Left lobe of liver (tissue), 2 donors: ENCODE measurements at places on chromosomes 3 and 15.

GRCh38 chr3:21920421-21920861, 169.4 kb upstream of the ZNF385D start:
- DNase-seq = no peak

DNA sequence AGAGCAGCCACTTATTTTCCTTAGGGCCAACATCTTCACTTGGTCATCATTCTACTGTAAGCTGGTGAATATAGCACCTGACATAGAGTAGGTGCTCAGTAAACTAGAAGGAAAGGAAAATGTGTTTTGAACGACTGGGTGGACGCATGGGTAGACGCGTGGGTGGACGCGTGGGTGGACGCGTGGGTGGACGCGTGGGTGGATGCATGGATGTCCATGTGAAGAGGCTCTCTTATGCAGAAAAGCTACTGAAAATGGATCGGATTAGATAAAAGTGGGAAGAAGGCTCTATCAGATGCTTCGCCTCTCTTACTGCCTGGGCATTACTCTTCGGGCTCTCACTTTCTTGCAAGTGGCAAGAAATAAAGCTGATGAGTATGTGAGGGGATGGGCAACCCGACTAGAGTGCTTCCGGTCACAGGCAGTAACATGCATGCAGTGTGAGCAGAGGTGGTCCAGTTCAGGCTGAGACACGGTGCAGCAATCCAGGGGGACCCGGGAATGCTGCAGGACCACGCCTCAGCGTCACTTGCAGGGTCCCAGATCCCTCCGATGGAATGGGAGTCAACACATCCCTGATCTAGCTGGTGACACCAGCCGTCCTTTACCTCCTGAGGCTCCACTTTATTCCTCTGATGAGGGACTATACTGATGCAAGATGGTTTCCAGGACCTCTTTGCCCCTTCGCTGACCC, 138.0 kb upstream of the MEF2A start:
- no peak for DNase-seq

DNA sequence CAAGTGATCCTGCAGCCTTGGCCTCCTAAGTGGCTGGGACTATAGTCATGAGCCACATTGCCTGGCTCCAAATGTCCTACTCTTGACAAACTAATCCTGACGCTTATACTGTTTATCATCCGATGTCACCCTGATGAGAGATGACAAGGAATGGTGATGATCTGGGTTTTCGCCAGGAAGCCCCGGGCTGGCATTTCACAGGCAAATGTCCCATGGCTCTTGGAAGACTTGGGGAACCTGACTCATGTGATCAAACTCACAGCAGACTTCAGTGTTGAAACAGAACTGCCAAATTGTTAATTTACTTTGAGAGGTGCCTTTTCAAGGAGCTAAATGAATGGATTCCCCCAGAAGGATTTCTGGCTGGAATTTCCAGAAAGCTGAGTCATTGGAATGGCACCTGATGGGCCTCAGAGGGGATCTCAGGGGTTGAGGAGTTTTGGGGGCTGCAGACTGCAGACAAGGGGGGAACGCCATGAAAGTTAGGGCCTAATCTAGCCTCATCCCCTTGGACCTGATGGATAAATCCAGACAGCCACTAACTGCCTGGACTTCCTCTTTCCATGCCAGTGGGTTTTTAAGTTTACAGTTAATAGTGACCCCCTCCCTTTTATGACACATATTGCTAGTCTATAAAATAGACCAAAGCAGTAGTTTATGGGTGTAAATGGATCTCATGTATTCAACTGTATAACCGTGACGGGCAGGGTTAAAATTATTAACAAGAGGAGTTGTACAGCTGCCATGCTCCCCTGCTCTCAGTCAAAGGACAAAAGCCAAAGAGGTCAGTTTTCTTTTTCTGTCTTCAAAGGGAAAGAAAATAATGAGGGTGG, 146.6 kb downstream of the CHSY1 start:
- no peak for DNase-seq

DNA sequence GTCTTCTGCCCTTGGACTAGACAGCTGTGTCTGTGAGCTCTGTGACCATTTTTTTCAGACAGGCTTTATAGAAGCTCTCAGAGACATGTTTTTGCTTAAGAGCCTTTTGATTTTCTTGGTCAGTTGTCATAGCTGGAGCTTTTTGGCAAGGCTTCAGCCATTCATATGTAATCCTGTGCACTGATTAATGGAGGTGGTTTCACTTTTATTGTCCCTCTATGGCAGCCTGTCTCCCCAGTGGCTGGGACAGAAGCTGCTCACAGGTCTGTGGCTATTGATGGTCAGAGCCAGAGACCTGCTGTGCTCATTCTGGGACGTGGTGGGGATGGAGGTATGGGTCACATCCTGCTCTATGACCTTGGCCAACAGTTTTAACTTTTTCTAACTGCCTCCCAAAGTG, 226.6 kb upstream of the LRRFIP2 start:
- DNase-seq = no peak

DNA sequence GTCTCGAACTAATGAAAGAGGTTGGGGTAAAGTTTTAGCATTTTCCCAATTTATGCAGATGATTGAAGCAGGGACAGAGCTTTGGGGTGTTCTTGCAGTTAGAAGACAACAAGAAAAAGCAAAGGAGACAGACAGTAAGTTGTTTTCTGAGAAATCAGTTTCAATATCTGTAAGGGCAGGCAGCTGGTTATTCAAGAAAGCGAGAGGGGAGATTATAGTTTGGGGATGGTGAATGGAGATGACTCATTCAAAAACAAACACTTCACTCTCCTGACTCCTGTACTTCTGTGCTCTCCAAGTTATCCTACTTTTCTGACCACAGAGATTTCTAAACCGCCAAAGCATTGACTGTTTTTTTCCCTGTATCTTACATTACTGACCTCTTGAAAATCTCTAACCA, 352.0 kb downstream of the GAP43 start:
- DNase-seq = no peak
